ENCODE measurements at places on chromosomes 6 and 20. TPM values are rescaled to one million over a fixed set of nuclear protein-coding genes. Genes with fewer than 3 reads are reported as not detected.

GRCh38 chr6:76230711-76231110 is 158.2 kb upstream of the IMPG1 start:
- DNase-seq: no peak

- no peak for DNase-seq
These were observed 135.1 kb upstream of the ENPP5 start for GRCh38 chr6:46305833-46306232.

GRCh38 chr6:121873595-121873994 is 438.1 kb downstream of the GJA1 start:
- DNase-seq: no peak

DNA sequence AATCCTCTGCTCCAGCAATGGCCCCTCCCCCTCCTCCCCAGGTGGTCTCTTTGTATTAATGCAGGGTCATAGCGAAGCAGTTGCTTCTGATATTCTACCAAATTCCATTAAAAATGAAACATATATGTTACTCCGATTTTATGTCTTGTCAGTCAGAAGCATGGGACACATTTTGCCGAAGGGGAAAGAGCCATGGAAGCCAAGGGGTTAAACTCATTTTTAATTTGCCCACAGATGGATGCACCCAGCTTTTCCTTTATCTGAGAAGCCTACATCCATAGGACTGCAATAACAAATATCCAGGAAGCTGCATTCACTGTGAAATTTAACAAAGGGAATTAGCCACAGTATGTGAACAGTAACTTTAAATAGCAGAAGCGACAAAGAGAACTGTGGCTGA is 688.2 kb downstream of the QKI start:
- DNase-seq: no peak

DNA sequence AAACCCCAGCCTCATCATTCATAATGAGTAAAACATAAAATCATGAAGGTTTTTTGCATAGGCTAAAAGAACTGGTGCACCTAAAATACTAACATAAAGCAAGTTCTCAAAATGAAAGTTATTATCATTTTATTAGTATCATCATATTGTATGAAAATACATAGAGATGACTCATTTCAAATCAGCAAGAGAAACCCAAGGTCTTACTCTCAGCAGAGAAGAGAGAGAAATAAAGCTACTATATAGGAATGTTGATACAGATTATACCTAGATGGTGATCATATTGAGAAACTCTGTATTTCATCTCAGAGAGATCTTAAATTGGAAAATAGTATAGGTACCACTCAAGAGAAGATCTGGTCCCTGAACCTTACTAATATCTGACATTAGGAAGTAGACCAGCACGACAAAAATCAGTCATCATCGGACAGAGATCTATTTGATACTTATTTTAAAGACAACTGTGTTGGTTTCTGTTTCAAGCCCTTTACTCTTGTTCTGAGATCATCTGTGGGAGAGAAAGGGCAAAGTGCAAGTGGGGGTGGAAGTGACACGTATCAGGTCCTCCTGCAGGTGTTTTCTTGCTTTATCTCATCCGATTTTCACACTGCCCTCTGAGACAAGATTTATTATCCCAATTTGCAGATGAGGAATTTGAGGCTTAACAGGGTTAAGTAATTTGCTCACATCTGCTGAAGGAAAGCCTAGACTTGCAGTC is 532.3 kb downstream of the MAFB start:
- DNase-seq: no peak

DNA sequence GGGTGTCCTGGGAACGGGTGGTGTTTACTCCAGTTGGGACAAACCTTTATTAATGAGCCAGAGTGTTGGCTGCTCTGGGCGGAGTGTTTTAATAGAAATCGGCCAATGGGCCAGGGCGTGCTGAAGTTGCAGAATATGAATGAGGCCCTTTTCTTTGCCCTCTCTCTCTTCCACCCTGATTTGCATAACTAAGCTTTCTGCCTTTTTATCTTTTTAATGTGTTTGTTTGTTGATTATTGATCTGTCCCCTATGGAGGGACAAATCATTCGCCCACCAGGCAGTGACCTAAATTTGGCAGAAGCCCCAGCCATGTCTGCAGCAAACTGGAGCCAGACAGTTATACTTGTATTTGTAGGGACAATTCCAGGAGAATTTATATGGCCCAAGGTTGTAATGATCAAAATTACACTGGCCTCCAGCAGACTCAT is 420.9 kb downstream of the PREX1 start:
- no peak for DNase-seq

DNA sequence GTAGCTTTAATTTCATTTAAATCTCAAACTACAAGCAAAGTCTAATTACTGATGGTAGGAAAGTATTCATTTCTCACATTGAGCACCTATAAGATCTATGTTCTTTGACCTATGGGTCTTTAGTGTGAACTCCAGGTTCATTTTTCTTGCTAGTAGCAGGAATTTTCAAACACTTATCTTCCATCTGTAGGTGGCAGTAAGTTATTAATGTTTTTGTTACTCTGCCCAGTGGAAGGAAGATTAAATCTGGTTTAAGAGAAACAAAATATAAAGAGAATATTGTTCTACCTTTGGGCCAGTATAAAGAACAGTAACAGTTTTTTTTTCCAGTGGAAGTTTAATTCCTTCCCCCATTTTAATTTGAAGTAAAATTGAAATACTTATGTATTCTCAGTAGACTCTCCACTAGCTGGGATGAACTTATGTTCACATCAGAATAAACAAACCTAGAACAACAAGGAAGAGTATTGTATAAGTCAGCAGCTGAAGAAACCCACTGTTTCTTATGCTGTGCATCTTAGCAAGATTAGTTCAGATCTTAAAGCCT is 328.2 kb downstream of the PHF3 start:
- DNase-seq: no peak

- no peak for DNase-seq
These were observed 36.3 kb upstream of the ID1 start for GRCh38 chr20:31568773-31569162.

The EMILIN3 gene
- 0.30 TPM for total RNA-seq

The GPR6 gene
- total RNA-seq: not detected

The SLC2A10 gene
- total RNA-seq: 44.8 TPM

The POU5F1 gene
- total RNA-seq: 5.0 TPM

The CYP21A2 gene
- 9.0 TPM for total RNA-seq

The CALHM4 gene
- not detected for total RNA-seq

The SLC44A4 gene
- 0.86 TPM for total RNA-seq

The BTN3A1 gene
- total RNA-seq: 9.5 TPM

The CDSN gene
- total RNA-seq: not detected
